Fibroblast of skin of right biceps (primary cell): ENCODE measurements at places on chromosomes 2 and 18.

GRCh38 chr2:239770246-239770639, 254.9 kb downstream of the NDUFA10 start:
- no peak for DNase-seq

- peak; percentile 48 for DNase-seq
Measured at GRCh38 chr2:58098254-58099095, 51.9 kb downstream of the VRK2 start.

- no peak for DNase-seq
Measured at GRCh38 chr2:42239811-42240210, 70.7 kb downstream of the EML4 start.

DNA sequence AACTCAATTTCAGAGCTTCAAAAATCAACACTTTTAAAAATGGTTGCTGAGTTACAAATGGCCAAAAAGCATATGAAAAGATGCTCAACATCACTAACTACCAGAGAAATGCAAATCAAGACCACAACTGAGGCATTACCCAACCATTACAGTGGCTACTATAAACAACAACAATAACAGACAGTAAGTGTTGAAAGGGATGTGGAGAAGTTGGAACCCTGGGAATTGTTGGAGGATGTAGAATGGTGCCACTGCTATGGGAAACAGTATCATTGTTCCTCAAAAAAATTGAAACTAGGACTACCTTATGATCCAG, 173.3 kb upstream of the SPRED2 start:
- DNase-seq, result no peak

DNA sequence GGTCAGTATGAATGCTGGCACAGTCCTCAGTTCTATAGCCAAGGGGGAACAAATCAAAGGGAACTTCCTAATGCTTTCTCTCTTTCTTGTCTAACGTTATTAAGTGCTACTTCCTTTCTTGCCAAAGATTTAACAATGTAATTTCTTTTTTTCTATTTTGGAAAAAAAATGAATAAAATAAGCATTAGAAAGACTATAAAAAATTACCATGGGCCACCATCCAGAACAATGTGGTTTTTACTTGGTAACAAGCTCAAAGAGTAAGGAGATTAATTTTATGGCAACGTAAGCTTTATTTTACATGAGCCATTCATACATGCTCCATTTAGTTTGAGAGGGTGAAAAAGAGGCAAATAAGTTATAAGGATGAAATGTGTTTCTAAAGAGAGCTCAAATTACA, 40.1 kb downstream of the SERPINE2 start:
- no peak for DNase-seq

DNA sequence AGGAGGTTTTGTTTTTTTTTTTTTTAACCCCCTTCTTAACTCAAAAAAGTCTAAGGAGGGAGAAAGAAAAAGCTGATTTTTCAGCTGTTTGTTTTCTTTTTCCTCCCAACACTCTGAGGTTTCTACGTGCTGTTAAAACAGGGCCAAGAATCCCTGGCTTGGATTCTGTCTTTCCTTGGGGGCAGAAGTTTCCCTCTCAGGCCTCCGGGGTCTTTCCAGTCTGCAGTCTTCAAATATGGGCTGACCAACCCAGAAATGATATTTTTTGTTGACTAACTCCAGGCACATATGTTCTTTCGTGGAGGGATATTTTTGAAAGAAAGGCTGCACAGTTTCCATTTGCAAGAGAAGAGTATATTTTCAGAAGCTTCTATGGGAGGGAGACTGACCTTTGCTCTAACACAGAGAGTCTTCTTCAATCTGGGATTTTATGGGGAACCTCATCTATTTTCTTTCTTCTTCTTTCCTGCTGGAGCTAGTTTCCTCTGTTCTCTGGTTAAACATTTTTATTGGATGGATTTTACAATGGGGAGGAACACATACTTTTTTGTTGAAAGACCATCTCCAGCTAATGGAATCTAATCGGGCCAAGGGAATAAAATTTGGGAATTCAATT, 93.3 kb upstream of the SPRED2 start:
- DNase-seq, result no peak

DNA sequence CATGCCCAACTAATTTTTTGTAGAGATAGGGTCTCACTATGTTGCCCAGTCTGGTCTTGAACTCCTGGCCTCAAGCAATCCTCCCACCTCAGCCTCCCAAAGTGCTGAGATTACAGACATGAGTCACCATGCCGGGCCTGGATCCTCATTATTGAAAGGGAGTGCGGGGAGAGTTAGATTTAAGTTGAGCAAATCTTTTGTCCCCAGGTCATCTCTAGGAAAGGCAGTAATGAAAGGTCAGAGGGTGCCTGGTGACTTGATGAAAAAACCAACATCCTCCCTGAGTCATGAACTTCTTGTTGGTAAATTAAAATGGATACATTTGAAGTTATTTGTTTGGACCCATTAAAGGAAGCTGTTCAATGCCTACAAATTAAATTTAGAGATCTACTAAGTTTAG, 25.1 kb downstream of the STAT4 start:
- no peak for DNase-seq

DNA sequence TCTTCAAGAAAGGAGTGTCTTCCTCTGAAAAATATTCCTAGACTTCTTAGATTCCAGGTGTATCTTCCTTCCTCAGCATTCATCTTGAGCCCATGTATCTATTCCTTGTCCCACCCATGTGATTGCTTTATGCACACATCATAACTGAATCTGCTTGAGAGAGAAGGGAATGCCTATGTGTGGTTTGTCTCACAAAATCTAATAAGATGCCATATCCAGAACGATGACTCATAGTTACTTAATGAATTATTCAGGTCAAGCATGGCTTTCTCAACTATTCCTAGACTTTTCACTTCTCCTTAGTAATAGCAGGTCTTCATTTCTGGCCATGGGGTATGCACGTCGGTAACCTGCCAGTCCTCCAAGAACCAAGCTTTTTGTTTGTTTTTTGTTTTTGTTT, 121.8 kb downstream of the SETBP1 start:
- peak; percentile 66 for DNase-seq

- no peak for DNase-seq
Measured at GRCh38 chr2:37600735-37601134, 70.7 kb downstream of the CDC42EP3 start.

DNA sequence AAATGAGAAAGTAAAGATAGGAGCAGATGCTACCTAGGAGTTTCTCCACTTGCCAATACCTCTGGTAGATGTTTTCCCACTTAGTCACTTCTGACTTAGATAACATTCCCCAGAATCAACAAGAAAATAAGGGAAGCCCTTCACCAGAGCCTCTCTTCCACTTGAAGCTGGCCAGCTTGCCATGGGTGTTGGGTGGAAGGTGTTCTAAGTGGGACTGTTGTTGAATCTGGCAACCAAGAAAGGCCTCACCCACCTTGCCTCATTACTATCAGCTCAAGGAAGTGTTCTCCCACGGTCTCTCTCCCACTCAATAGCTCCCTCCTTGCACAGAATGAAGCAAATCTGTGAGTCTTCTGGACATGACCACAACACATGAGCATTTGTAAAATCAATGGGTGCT, 100.4 kb upstream of the REG3A start:
- DNase-seq, result no peak

DNA sequence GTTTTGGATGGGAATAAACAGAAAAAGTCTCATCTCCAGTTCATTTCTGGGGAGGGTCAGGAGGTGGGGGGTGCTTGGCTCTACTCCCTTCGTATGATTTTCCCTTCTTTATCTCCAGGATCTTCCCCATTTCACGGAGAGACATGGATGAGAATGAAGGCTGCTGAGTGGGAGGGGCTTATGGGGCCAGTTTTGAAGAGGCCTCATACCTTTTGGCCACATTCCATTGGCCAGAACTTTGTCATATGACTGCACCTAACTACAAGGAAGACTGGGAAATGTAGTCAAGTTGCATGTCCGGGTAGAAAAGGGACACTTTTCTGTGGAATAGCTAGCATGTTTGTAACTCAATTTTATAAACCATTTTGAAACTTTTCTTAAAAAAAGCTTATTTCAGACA, 117.6 kb downstream of the NEDD4L start:
- DNase-seq, result peak; percentile 34

GRCh38 chr2:69947325-69947931, 14.0 kb downstream of the ASPRV1 start:
- no peak for DNase-seq

- DNase-seq, result no peak
Measured at GRCh38 chr2:167935803-167936110, 311.6 kb downstream of the STK39 start.
